ENCODE measurements at places on chromosomes 2 and 18.

GRCh38 chr2:172387361-172387760 lies 40.0 kb upstream of the ITGA6 start:
- DNase-seq = no peak

DNA sequence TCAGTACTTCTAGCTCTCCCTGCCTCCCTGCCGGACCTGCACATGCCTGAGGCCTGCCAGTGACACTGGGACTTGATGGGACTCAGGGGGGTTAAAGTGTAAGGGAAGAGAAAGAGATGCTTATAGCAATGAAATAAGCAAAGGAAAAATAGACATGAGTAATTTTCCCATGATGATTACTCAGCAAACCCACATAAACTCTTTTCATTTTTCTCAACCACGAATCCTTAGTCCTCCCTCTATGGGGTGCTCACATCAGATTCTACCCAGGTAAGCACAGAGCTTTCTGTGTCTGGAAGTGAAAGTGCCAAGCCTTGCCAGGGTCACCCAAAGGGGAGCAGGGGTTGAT lies 44.8 kb upstream of the ANKRD62 start:
- no peak for DNase-seq

DNA sequence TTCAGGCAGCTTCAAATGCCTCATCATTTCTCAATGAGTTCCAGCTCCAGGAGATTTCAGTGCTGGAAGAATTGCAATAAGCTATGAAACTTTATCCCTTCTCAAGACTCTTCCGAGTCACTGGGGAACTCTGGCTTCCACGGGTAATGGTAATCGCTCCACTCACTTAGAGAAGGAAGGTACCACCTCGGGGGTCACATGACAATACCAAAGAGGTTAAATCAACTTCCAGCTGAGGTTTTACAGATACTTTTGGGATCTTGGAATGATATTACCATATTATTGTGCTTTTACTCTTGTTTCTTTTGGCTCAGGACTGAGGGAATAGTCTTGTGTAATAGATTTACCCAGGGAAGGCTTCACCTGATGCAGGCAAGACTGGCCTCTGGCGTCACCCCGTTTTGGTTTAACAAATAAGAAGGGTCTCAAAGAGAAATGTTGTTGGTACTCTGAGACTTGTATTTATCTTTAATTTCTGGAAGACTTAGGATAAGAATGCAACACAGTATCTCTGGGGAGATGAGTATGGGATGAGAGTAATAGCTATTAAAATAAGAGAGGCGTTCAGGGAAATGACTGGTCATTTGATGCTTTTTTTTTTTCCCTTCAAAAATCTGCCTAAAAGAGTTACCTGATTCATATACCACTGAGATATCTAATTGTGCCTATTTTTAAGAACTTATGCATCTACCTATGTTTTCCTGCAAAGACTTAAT lies 316.9 kb upstream of the ZEB2 start:
- DNase-seq = no peak

GRCh38 chr2:7880566-7880965 lies 801.3 kb upstream of the ID2 start:
- DNase-seq = no peak

GRCh38 chr2:31558401-31559295 lies 22.1 kb downstream of the SRD5A2 start:
- DNase-seq = no peak

Measured in GF-D8 (cell line).